Epithelial cell of esophagus (primary cell): ENCODE measurements at places on chromosomes 7 and 10.

- no peak for DNase-seq
Measured at GRCh38 chr10:128219295-128219694, 93.1 kb upstream of the MKI67 start.

GRCh38 chr7:110090110-110090820 lies 1000.7 kb upstream of the LRRN3 start:
- DNase-seq = peak; percentile 55

GRCh38 chr7:12314199-12314598 lies 89.5 kb downstream of the VWDE start:
- no peak for DNase-seq

- no peak for DNase-seq
Measured at GRCh38 chr10:12838995-12839927, 162.3 kb downstream of the CCDC3 start.

DNA sequence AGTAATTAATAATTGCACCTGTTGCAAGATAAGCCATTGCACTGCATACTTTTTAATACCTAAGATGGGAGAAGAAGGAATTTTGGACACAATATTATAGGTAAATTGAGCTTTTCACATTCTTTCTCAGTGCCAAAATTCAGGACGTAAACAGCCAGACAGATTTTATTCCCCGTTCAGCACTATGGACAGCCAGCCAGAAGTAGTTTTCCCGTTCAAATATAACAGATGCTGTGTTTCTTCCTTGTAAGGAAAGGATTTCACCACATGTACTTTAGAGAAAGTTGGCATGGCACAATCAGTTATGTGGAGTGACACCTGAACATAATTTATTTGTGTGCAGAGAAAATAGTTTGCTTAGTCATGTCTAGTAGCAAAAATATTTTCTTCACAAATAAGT lies 34.8 kb downstream of the SEMA3E start:
- DNase-seq = peak; percentile 14

DNA sequence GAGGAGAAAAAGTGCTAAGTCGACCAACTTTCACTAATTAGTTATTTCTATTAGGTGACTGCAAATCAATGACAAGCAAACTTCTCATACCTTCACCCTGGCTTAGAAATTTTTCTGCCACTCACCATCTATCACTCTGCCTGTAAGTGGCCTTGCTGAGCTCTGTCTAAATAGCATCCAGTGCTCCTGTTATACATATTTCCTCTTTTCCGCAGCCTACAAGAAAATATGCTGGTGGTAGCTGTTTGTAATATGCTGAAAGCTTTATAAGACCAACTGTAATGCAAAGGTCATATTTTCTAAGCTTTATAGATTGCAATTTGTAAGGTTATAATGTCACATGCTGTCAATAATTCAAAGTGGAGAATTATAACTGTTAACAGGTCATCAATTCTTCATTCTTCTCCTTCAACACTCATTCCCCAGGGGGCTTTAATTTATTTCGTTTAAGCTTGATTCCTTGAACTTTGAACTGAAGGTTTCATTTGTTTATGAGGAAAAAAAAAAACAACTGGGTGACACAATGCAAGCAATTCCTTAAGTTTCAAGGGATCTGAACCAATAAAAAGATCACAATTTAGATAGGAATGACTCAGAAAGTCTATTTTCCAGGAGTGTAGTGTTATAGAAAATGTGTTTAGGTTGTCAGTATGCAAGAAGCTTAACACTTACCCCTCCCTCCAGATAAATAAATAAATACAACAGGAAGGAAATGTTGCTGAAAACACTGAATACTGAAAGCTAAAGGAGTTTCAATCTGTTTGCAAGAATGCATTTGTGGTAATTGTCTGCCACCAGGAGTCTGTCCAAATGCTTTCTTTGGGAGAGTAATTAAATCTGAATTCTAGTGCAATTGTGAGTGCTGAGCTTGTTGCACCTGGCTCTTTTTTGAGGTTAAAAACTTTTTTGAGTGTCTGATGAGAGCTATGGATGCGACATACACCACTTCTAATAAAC lies 183.7 kb downstream of the SORCS1 start:
- no peak for DNase-seq

GRCh38 chr7:43430411-43430810 lies 152.5 kb upstream of the STK17A start:
- DNase-seq = no peak

- DNase-seq = no peak
Measured at GRCh38 chr10:13597909-13598308, 11.1 kb downstream of the PRPF18 start.

- peak; percentile 30 for DNase-seq
Measured at GRCh38 chr10:113504423-113504822, 48.4 kb upstream of the HABP2 start.

- peak; percentile 83 for DNase-seq
Measured at GRCh38 chr10:34731885-34732701, 83.0 kb downstream of the PARD3 start.

- DNase-seq = peak; percentile 78
Measured at GRCh38 chr10:63520500-63521415, at the start of gene REEP3. Gene REEP3 (plus strand): TSS chr10:63521401. CDS start chr10:63521546, 145 bp downstream.

DNA sequence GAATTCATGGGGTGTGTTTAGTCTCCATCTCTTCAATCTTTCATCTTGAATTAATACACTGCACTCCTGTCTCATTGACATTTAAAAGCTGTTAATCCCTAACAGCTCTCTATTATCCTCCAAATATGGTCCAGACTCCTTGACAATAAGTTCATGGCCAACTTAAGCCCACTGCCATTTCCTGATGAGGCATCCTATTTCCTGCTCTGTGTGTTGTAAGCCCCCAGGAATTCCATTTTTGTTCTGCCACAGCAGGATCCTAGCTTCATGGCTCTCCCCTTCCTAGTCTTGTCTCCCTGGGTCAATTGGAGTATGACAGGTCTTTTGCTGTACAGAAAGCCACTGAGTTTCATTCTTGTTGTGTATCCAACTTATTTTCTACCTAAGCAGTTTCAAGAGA lies 218.8 kb downstream of the OTUD1 start:
- no peak for DNase-seq

- DNase-seq = no peak
Measured at GRCh38 chr7:88759230-88760135, at the start of gene ZNF804B. Gene ZNF804B (plus strand): TSS chr7:88759700. CDS start chr7:88759977, 277 bp downstream.

GRCh38 chr10:70564901-70565351 lies 37.6 kb downstream of the PRF1 start:
- no peak for DNase-seq

DNA sequence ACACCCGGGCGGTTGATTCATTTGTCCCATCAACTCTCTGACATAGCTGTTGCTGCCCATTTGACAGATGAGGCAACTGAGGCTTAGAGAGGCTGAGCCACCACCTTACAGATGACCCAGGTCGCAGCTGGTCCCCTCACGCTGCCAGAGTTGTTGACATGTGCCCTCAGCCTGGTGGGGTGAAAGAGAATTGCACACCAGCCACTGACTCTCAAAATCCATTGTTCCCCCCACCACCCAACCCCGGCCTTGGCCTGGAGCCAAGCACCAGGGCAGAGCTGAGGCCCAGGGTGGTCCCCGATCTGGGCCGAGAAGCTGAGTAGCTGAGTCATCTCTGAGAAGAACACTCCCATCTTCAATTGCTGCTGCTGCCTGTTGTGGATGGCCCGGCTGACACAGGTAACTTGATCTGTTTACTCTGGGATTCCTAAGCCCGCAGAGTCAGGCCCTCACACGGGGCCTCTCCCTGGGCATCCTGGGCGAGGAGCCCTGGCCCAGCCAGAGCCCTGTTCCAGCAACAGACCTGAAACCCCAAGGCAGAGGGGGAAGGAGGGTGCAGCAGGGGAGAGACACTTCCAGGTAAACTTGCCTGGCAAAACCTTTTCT lies 27.5 kb downstream of the PVRIG start:
- DNase-seq = peak; percentile 91

GRCh38 chr7:117766913-117767312 lies 106.3 kb downstream of the CTTNBP2 start:
- no peak for DNase-seq
